ENCODE measurements at places on chromosomes 1 and 21. TPM values are rescaled to one million over a fixed set of nuclear protein-coding genes. Genes with fewer than 3 reads are reported as not detected.

DNA sequence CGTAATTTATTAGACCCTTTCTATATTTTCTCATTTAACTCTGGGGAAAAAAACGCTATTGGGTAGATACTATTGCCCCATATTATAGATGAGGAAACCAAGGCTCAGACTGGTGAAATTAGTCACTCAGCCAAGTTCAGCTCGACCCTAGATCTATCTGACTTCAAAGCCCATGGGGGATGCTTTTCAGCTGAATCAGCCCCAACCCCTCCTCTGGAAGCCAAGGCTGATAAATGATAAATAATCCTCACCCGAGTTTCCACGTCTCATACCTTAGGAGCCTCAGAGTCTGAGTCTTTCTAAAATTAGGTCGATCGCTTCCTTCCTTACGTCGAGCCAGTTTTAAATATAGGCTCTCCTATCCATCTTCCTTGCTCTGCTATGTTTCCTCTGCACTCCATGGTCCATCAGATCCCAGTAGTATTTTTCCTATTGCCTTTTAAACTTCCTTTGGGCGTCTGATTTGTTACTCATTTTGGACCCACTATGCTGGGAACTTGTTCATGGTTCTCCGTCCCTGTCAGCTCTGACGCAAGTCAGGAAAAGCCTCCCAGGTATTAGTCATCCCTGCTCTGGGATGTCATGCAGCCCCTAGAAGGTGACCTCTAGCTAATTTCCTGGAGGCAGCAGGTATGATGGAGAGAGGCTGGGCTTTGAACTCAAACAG is 122.8 kb downstream of the PLPP3 start:
- peak; percentile 85 for DNase-seq

The PEF1 gene
- polyA plus RNA-seq = 85.3 TPM

The NR0B2 gene
- not detected for polyA plus RNA-seq

- no peak for DNase-seq
Observed at GRCh38 chr1:43602990-43603389, 47.0 kb upstream of the KDM4A start.

The SH2D5 gene
- 3.6 TPM for polyA plus RNA-seq

The C1orf210 gene
- polyA plus RNA-seq = not detected

GRCh38 chr1:109914587-109915240 is 4.1 kb downstream of the CSF1 start:
- no peak for DNase-seq

- DNase-seq = no peak
Observed at GRCh38 chr1:40270152-40270834, 12.3 kb downstream of the ZMPSTE24 start.

GRCh38 chr1:89405275-89405929 is 41.5 kb downstream of the GBP6 start:
- no peak for DNase-seq

The CD5L gene
- not detected for polyA plus RNA-seq
